ENCODE measurements at places on chromosomes 7 and 10.

DNA sequence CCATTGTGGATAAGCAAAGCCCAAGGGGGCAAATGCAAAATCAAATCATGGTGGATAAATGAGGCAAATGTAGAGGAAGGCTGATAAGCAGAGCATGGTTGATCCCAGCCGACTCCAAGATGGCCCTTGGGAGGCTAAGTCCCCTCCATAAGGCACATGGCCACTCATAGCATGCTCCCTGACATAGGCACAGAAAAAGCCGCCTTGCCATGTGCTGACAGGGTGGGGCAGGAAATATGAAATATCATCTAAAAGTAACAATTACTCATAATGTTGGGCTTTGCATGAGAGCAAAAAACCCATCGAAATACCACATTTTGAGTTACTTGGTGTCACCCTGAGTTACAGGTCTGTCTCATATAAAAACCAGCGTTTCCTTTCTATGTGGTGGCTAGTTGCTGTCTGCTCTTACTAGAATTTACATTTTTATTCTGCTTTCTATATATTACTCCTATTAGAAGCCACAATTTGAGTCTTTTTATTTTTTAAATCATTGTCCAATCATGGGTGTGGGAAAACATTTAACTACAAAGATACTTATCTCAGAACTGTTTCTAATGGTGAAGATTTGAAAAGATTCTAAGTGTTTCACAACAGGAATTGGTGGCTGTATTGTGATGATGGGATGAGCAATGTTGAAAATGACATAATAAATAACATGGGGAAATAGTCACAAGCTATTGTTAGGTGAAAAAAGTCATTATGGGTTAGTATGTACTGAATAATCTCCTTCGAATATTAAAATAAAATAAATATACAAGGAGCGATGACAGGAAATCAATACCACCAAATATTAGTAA, 102.7 kb downstream of the CUBN start:
- DNase-seq = peak; percentile 57

GRCh38 chr7:29975561-29975960, 14.0 kb downstream of the SCRN1 start:
- no peak for DNase-seq

DNA sequence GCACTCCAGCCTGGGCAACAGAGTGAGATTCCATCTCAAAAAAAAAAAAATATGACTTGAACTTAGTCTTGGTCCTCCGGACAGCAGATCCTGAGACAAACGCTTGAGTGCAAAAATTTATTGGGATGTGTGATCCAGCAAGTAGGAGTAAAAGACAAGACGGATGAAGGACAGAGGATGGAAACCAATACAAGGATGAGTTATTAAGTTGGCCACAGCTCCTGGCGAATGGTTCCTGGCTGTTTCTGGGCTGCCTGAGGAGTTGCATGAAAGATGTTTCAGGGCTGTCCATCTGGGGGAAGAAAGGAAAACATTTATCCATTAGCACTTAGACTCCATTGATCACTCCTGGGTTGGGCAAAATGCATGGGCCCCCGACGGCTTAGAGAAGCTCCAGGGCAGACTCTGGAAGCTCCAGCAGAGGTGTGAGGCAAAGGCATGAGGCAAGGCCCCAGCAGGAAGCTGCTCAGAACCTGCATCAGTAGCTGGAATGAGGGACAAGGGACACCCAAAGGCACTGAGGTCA, 98.3 kb upstream of the ZNF438 start:
- no peak for DNase-seq

- no peak for DNase-seq
Observed at GRCh38 chr7:2826771-2827170, 17.3 kb downstream of the GNA12 start.

DNA sequence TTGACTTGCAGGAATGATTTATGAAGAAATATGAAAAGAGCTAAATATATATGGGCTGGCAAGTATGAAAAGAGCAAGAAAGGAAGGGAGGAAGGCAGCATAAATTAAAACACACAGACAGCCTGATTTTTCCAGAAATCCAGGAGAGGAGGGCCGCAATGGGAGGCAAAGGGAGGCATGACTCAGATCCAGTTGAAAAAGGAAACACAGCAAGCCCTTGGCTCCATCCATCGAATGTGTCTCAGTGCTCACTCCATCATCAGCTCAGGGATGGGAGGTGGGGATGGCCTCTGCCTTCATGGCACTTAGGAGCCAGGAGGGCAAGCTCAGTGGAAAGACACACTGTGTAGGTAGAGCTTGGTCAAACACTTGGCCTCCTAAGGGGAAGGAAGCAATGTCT, 75.7 kb upstream of the PDZD8 start:
- no peak for DNase-seq

GRCh38 chr10:103193820-103194529, 903 bp upstream of the NT5C2 start:
- no peak for DNase-seq

GRCh38 chr10:8418631-8419030, 364.1 kb downstream of the GATA3 start:
- no peak for DNase-seq

DNA sequence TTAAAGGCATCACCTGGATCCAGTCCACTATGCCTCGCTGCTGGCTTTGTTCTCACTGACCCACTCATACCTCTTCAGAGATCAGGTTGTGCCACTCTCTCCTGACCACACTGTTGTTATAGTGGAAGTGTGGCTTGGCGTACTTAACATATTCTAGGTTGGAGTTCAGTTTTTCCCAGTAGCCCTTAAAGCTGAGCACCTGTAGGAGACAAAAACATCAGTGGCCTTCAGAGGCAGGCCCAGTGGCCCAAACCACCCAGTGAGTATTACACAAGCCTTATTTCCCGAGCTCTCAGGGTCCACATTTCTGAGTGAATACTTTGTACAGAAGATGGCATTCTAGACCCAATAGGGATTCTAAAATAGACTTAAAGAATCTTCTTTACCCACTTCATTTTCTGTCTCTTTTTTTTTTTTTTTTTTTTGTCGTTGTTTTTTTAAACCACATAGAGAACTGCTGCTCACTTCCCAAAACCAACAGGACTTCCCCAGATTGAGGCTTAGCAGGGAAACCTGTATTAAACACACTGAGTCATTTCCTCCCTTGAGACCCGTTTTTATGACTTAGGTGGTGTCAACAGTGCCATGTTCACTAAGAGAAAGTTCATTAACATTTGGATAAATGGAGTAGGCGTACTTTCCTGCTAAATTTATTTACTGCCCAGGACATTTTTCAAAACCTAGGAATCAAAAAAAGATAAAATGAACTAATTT, 85.8 kb downstream of the GSAP start:
- no peak for DNase-seq

- DNase-seq = no peak
Observed at GRCh38 chr7:139798221-139798620, 20.4 kb upstream of the HIPK2 start.

GRCh38 chr10:100008708-100009282, 952 bp downstream of the DNMBP start:
- DNase-seq = no peak

GRCh38 chr10:24947304-24948097, 4.9 kb downstream of the PRTFDC1 start:
- no peak for DNase-seq

DNA sequence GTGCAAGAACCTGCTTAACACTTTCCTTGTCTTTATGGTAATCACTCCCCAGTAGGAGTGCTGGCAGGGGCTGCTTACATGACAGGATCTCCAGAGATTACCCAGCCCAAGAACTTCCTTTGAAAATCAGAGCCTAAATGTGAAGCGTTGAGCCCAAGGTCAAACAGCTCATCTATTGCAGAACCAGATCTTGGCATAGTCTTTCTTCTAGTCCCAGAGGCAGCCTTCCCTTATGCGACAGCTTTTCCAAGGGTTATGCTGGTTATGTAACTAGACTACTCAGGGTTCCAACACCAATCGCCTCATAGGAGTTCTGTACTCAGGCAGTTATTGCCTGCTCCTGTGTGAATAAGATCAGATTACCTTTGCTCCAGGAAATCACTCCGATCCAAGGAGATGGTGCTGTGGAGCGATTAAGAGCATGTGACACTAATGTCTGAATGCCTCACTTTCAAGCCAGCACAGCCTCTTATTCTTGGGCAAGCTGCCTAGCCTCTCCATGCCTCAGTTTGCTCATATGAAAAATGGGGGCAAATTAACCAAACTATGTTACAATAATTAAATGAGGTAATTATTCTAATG, 8.4 kb upstream of the LGI1 start:
- no peak for DNase-seq

DNA sequence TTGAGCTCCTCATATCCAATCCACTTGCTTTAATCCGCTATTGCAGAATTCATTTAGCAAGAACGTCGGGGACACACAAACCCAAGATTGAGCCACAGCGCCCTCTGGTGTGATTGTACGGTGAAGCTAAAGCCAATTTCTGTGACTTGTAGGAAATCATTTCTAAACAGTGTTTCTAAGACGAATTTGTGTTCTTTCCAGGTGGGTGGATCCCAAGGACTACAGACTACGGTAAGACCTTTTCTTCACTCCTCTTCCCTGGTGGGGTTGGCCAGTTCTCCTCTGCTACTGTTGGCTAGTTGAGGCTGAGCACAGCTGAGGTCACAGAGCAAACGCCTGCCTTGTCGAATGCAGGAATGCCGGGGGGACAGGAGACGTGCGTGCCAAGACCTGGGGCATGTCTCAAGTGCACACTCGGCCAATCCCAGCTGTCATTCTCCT, 5.2 kb downstream of the DMBT1 start:
- peak; percentile 72 for DNase-seq

GRCh38 chr7:84228526-84228925, 33.9 kb upstream of the SEMA3A start:
- no peak for DNase-seq

- no peak for DNase-seq
Observed at GRCh38 chr10:129809841-129810240, 154.2 kb downstream of the EBF3 start.

DNA sequence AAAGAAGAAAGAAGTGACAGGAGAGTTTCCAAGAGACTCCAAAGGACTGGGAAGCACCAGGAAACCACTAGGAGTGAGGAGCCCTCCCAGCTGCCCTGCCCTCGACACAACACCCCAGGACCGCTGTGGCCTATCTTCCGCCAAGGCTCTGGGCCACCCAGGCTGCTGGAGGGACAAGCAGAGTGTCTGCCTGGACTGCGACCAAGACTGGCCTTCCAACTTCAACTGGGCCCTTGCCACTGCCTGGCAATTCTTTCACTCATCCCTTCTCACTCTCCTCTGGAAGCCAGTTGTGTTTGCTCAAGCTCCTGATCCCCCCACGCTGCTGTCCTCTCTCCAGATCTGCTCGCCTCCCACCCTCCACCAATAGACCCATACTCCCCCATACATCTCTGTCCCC, 10.2 kb downstream of the KIAA1549 start:
- DNase-seq = no peak

- DNase-seq = no peak
Observed at GRCh38 chr7:29277436-29278215, 83.1 kb downstream of the CHN2 start.

DNA sequence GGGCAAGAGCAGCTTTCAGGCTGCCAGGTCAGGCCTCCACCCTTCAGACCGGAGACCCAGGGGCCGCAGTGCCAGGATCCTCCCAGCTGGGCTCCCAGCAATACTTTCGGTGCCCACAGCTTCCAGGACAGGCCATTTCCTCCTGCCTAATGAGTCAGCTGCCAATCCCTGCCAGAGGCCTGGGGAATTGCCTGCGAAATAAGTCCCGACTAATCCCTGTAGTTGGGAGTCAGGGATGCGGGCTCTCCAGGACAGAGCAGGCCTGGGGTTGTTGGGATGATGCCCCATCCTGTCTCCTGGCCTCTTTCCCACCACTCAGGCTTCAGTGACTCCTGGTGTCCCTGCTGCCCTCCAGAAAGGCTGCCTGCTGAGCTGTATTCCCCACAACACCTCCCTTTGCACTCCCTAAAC, 143.5 kb upstream of the UNC5B start:
- no peak for DNase-seq

DNA sequence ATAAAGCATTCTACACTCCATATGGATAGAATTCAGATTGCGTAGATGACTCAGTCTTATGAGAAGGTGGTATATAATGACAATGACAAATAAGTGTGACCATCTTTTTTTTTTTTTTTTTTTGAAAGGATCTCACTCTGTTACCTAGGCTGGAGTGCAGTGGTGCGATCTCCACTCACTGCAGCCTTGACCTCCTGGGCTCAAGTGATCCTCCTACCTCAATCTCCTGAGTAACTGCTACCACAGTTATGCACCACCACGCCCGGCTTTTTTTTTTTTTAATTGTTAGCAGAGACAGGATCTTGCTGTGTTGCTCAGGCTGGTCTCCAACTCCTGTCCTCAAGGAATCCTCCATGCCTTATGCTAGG, 43.2 kb upstream of the NRP1 start:
- no peak for DNase-seq

GRCh38 chr7:129184981-129185670, 3.3 kb upstream of the SMO start:
- DNase-seq = no peak

DNA sequence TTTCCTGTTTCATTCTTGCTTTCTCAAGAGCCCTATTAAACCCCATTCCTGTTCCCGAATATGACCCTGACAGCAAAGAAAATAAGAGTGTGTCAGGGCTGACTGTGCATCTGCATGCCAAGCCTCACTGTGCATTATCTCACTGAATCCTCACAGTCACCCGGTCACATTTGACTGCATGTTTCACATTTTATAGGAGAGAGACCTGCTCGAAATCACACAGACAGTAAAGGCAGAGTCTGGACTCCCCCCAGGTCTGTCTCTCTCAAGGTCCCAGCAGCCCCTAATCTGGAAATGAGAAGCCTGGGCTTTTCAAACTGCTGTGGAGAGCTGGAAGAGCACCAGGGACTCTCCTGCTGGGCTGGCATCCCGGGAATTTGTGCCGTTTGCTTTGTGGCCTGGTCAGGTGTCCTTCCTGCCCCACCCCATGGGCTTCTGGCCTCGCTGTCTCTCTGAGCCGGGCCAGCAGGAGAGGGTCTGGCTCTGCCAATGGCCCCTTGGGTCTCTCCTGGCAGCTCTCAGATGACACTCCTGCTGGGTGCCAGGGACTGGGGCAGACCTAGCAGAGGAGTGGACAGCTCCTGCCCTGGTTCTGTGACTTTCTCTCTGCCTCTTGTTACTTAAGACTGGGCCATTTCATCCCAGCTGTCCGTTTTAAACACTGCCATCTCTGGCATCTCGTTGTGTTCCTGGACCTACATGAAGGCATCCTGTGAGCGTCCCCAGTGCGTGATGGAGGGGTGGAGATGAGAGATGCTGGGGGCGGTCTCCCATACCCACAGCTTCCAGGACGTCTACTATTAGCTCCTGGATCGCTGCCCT, 173.6 kb downstream of the ARHGAP12 start:
- no peak for DNase-seq

DNA sequence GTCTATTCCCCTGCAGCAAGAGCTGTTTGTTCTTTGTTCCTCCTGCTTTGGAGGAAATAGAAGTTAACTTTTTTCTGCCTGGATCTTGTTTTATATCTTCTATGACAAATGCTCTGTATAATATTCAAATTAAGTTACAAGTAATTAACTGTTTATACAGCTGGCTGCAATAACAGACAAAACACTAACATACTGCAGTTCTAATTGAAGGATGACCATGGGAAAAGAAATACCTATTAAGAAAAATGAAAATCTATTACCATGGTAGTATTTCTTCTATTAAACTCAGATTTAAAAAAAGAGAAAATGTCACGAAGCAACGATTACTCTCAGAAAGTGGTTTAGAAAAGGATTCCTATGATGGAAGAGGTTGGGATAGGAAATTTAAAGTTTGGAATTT, 213.8 kb upstream of the PLXNA4 start:
- DNase-seq = no peak
